ENCODE measurements at places on chromosomes 12 and 14.

GRCh38 chr14:100885617-100886016 is 17.9 kb downstream of the RTL1 start:
- no peak for DNase-seq

- peak; percentile 52 for DNase-seq
These were observed 211.6 kb downstream of the DUSP6 start for GRCh38 chr12:89140602-89141238.

DNA sequence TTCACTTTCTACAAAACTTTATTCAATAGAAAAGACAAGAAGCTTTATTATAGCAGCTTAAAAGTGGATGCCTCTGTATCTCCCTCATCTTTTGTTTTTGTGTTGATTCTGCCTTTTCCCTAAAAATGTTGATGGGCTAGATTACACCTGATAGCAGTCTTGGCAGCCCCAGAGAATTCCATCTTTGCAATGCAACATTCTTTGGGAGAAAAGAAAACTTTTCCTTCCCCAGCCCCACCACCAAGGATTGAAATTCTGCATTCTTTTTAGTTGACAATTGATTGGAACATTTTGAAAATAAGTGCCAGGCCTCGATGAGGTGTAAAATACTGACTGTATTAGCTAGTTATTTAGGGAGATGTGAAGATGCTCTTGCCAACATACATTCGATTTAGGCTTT is 306.8 kb upstream of the G2E3 start:
- DNase-seq, result no peak

GRCh38 chr14:73722581-73722980 is 8.4 kb upstream of the PNMA1 start:
- DNase-seq, result no peak

DNA sequence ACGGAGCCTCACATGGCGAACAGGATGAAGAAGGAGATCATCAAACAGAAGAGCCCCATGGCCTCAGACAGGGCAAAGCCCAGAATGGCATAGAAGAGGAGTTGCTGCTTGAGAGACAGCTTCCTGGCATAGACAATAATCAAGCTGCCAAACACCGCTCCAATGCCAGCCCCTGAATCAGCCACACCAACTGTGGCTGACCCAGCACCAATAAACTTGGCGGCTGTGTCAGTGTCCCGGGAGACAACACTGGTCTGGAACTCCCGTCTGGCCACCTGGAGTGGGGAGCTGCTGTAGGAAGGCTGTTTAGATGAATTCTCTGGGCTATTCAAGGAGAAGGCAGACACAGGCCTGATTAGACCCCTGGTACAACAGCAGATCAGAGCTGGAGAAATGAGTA is 100.1 kb downstream of the HEATR5A start:
- DNase-seq, result no peak

GRCh38 chr14:88804035-88804434 is 11.3 kb upstream of the EML5 start:
- peak; percentile 4 for DNase-seq

- DNase-seq, result peak; percentile 76
These were observed 1.0 kb upstream of the DUSP6 start for GRCh38 chr12:89353188-89353822.

- peak; percentile 60 for DNase-seq
These were observed 50.1 kb downstream of the KLRG1 start for GRCh38 chr12:9039397-9039977.

- DNase-seq, result no peak
These were observed 39.3 kb upstream of the SRP54 start for GRCh38 chr14:34943506-34943905.

DNA sequence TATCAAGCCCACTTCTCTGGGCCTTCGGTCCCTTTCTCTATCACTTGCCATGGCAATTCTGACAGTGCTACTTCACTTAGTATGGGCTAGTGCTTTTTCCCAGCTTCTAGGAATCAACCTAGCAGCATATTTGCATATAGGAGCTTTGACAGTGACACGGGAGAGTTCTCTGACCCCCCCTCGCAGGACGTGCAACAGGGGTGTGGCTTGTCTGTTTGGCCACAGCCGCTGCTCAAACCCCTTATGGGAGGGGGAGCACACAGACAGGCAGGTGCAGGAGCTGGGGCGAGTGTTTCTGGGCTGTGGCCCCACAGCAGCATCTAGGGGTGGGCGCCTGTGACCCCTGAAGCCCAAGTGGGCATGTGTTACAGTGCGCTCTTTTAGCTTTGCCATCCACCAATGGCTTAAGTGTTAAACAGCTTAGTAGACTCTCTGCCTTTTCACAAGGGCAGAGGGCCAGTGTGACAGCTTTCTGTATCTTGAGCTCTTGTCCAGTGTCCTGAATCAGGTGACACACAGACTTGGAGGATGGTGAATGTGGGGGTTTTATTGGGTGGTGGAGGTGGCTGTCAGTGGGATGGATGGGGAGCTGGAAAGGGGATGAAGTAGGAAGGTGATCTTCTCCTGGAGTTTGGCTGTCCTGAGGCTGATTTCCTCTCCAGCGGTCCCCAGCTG is 229.3 kb downstream of the PCNX1 start:
- no peak for DNase-seq

DNA sequence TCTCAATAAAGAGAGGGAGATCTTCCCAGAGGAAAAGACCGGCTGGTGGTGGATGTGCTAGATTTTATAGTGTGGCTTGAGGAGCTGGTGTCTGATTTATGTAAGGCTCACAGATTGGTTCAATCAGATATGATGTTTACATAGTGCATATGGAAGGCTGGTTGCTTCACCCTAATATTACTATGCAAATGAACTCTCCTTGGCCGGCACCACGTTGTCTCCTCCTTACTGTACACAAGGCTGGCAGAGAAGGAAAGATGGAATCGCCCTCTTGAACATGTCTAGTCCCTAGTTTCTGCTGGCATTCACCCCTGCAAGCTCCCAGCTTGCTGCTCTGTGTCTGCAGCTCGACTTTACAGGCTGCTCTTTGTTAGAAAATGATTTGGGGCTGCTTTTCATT is 8.9 kb downstream of the FAM186A start:
- peak; percentile 23 for DNase-seq

- DNase-seq, result no peak
These were observed 16.7 kb downstream of the NT5DC3 start for GRCh38 chr12:103824290-103824689.

DNA sequence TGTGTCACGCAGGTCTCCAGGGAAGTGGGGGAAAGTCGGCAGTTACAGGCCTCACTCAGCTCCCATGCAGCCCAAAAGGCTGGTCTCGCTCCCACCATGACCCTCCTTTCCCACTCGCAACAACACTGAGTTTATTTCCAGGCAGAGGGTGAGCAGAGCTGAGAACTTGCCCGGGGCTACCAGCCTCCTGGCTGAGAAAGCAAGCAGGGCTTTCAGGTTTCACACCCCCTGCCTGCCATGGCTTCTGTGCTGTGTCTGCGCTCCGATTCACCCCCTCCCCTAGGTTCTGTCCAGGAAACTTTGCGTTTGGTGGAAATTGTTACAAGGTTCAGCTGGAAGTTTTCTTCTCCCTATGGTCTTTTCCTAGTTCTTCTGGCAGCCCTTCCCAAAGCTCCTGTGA is 17.1 kb downstream of the OR10G2 start:
- no peak for DNase-seq

DNA sequence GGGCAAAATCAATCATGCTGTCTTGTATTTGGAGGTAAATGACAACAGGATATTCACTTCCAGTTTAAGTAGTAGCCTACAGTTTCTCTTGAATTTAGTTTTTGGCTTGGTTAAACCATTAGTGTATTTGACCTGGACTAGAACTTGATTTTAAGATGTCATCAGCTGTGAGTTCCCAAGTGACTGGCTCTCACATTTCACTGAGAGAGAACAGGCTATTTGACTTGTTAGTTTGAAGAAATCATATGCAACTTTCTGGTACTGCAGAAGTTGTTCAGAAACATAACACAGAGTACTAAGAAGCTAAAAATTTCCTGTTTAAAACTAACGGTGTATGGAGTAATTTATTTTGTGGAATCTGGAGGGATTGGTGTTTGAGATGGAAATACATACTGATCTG is 22.3 kb downstream of the MNAT1 start:
- peak; percentile 45 for DNase-seq

GRCh38 chr12:30813525-30814294 is 59.0 kb upstream of the CAPRIN2 start:
- peak; percentile 48 for DNase-seq

- DNase-seq, result no peak
These were observed 454.3 kb upstream of the LMO3 start for GRCh38 chr12:17060260-17060659.

DNA sequence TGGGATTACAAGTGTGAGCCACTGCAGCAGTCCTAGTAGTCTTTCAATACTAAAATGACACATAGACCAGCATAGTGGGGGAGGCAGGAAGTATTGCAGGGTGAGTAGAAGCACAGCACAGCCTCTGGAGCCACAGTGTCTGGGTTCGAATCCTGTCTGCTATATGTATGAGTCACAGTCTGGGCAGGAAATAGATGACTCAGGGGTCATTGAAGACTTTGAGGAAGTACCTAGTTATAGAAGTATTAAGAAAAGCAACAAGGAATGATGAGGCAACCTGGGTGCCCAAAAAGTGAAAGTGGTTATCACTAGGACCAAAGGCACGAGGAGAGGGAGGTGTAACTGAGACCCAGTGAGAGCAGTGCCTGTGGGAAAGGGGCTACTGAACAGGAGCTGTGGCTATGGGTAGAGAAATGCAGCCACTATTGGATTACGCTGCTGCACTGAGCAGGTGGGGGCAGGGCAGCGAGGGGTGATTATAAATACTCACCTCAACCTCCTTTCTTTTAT is 124.0 kb downstream of the PDE3A start:
- DNase-seq, result peak; percentile 96

GRCh38 chr14:98444077-98444476 is 827.9 kb downstream of the BCL11B start:
- DNase-seq, result no peak
